ENCODE measurements at places on chromosomes 5 and 9.

- DNase-seq: no peak
These were observed 27.8 kb upstream of the GDNF start for GRCh38 chr5:37867654-37868053.

DNA sequence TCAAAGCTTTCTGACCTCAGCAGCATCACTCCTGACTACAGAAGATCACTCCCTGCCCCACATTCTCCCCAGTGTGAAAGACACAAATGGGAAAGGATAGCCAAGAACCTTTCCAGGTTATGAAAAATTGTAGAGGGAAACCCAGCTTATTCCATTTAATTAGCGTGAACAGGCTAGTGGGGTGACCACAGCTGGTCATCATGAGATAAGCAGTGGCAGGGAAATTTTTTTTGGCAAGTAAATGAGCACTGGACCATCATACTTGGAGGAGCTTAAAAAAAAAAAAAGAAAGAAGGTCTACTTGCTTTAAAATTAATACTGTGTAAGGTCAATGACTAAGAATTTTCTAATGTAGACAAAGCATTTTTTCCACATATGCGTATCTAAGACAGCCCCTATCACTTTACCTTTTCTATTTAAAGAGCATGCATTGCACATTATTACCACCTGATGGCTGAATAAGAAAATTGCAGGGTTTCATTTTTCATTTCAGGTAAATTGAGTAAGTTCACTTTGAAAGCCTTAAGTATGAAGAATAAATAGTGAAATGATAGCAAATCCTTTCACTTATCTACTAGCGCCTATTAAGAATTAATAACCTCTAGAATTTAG, 123.6 kb downstream of the ELAVL2 start:
- DNase-seq: no peak

- DNase-seq: no peak
These were observed 168.8 kb downstream of the DROSHA start for GRCh38 chr5:31362931-31363568.

DNA sequence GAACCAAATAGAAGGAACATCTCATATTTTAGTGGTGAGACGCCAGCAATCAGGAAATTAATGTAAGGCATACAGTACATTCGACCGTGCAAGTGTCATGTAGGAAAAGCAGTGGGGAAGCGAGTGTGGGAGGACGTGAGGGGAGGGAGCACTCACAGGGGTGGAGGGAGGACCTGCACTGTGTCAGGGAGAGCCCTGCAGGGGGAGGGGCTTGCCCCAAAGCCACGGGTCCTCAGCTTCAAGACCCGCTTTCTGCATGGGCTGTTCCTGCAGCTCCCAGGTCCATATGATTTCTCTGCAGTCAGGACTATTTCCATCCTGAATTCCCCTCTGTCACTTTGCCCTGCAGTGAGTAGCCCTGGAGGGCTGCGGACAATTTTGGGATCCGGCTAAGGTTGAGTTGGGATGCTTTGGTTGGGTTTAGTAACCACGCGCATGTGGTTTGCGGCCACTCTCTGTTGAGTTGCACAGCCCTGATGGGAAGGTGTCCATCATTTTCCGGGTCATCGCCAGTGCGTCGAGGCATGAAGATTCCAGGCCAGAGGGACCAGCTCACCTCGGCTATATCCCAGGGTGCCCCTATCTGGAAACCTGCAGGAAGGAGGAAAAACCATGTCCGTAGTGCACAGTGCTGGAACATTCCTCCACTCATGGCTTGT, 61.9 kb downstream of the IRX1 start:
- DNase-seq: no peak

- no peak for DNase-seq
These were observed 80.4 kb upstream of the MARCHF11 start for GRCh38 chr5:16260000-16260399.

GRCh38 chr5:137705106-137705505, 30.8 kb downstream of the KLHL3 start:
- no peak for DNase-seq

GRCh38 chr5:133854554-133854953, 113.9 kb downstream of the C5orf15 start:
- no peak for DNase-seq

Data from stimulated activated CD4-positive, alpha-beta T cell treated with anti-CD3 and anti-CD28 coated beads, Interleukin-1b, Interleukin-23, amount 100 ng/mL, for 1 hour (primary cell).